ENCODE measurements at places on chromosomes 5 and 9. TPM values are rescaled to one million over a fixed set of nuclear protein-coding genes. Genes with fewer than 3 reads are reported as not detected.
A peak's percentile ranks its signal among the peaks of the same experiment; 100 is the strongest.

DNA sequence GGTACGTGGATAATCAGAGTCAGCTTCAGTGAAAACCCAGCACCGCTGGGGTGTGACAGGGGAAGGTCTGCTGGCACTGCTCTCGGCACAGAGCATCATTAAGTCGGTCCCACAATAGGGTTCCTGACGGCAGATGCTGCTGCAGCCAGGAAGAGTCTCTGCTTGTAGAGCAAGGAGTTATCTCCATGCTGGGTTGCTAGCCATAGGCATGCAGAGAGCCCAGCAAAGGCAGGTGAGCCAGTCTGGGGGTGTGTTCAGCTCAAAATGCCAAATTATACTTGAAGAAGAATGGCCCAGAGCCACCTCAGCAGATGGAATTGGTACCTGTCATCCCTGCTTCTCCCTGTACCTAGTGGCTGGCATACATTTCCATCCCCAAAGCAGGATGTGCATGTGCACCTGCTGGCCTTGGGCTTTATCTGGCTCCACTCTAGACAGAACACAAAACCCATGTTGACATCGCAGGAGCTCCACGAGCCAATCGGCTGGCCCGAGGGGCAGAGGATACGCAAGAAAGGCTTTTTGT lies 100.8 kb downstream of the WDR41 start:
- DNase-seq: no peak

DNA sequence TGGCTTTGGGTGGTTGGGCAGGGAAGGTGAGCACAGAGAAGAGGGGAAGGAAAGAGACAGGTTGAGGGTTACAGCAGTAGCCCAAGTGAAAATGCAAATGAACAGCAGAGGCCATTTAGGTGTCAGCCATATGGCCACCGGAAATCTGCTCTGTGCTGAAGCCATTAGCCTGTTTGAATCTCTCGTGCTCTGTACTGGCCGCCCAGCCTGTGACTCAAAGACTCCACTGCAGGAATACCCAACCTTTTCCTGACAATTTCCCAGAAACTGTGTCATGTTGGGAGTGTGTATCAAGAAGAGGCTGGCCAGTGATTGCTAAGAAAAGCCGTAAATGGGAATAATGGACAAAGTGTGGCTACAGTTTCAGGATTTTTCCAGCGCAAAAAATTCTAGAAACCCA lies 35.9 kb upstream of the RAI14 start:
- no peak for DNase-seq

DNA sequence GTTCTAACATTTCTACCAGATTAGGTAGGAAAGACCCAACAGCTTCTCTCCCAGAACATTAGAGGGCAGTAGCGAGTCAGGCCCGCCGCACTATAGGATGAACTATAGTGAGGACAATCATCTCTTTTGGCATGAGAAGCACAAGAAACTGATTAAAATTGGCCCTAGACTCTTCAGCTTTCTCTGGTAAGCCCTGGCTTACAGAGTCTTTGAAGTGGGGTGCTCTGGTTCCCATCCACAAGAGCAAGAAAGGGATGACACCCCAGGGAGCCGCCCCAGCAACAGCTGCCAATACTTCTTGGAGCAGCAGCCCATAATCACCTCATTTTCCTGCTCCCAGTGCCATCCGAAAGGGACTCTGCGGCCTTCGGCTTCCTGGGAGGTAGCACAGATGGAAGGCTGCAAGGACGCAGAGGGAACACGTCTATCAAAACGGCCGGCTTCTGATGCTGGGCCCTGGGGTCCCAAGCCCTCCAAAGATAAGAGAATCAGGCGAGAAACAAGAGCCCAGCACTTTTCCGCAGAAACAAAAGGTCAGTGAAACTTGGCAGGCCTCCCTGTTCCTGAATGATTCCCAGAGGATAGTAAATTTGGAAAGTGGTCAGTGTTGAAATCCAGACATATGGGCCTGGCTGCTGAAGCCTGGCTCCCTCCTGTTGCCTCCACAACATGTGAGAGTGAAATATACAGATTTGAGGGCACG lies 69.3 kb downstream of the HSD17B3 start:
- DNase-seq: peak; percentile 56

- peak; percentile 49 for DNase-seq
Observed at GRCh38 chr9:78713614-78714405, 416.9 kb downstream of the PSAT1 start.

GRCh38 chr9:33785914-33786313 lies 9.4 kb upstream of the PRSS3 start:
- DNase-seq: peak; percentile 28

DNA sequence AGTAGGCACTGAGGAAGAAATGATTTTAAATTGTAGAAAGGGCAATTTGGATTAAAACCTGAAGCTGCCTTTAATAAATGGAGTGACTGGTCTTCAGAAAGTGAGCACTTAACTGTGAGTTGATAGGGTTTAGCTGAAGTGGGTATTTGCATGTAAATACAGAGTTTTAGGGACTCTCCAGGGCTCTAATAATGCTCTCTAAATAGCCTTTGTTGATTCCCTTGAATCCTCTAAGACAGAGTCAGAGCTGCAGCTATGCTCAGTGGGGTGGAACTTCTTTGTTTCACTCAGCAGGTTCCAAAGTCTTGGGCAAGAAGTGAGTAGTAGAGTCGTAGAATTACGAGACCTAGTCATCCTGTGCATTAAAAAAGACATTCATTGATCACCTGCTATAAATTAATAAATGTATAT lies 21.4 kb downstream of the GLRA1 start:
- no peak for DNase-seq

DNA sequence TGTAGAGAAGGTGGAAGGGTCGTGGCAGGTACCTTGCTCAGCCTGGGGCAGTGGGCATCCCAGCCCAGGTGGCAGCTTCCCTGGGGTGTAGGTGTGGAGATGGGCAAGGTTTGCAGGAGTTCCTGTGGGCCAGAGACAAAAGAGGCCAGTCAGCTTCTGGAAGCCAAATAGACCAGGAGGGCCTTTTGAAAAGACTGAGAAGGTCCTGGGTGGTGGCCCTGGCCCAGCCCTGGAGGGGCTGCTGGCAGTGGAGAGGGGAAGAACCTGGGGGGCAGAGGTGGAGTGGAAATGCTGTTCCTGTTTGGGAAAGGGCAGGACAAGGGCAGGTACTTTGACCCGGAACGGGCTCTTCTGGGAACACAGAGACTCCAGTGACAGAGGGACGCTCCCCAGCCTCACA lies 7.0 kb upstream of the IL3 start:
- DNase-seq: no peak

DNA sequence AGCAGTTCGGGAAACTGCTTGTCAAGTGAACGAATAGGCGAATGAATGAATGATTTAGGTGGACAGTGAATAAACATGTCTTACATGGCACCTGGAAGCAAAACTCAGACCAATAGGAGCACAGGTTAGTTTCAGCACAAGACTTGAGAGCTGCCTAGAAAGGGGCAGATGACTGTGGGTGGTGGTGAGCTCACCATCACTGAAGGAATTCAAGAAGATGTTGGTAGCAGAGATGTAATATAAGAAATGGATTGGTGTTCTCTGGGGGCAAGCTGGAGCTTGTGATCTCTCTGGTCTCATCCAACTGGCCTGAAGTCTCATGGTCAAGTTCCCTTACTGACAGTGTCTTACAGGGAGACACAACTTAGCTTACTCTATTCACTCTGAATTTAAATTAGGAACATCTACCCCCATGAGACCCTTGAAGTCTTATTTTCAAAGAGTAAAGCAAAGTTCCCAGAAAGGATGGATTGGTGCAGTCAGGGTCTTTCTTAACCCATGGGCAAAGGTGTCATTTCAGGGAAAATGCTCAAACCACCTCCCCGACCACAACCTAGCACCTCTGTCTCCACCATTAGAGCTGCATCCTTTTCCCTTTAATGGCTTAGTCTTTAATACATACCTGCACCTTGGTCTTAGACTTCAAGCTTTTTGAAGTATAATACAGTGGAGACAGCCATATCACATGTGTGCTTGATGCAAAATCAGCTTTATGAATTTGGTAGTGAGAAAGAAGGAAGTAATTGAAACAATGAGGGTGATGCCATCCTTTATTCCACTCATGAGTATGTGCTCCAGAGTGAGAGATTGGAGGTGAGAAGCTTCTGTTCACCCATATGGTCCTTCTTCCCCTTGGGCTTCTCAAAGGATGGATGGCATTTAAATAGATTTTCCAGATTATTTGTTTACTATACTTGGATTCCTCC lies 5.1 kb downstream of the LCP2 start:
- no peak for DNase-seq

DNA sequence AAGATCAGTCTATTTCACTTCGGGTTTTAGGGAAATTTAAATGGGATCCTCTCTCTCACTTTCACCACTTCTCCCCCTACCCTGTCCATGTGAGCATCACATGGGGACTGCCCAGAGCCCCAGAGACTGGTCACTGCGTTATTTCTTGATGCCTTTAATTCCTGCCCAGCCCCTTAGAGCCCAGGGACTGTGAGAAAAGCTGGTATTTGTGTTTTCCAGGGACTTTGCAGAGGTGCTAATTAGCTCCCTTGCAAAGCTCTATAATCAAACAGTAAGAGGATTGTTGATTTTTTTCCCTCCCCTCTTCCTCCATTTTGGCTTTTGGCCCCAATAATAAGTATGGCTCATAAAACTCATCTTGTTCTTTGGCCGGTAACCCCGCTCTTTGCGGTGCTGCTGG lies 35.6 kb downstream of the NTRK2 start:
- DNase-seq: no peak

- DNase-seq: no peak
Observed at GRCh38 chr5:2334719-2335118, 416.8 kb downstream of the IRX2 start.

DNA sequence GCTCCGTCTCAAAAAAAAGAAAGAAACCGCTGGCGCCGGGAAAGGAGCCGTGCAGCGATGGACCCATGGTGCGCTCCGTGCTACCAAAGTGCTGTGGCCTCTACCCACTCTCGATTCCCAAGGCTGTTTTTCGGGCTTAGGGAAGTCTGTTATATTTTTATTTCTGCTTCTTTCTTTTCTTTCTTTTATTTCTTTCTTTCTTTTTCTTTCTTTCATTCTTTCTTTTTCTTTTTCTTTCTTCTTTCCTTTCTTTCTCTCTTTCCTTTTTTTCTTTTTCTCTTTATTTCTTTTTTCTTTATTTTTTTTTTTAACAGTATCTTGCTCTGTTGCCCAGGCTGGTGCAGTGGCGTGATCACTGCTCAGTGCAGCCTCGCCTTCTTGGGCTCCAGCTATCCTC lies 87.5 kb downstream of the ANXA2R start:
- DNase-seq: no peak

DNA sequence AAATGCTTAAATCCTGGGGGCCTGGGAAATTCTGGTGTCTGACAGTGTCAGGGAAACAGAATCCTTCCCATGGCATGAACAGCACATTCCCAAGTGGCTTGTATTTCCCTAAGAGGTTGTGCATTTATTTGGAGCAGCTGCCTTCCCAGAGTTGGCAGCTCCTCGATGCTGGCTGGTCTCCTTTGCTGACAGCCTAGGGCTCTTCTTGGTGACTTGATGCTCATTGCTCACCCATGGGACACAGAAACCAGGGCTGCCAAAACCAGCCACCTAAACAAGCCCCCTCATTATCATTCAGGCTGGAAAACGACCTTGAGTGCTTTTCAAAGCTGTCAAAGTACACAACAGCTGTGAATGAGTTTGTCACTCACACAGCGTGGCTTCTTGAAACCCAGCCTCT lies 24.2 kb downstream of the ENHO start:
- no peak for DNase-seq

DNA sequence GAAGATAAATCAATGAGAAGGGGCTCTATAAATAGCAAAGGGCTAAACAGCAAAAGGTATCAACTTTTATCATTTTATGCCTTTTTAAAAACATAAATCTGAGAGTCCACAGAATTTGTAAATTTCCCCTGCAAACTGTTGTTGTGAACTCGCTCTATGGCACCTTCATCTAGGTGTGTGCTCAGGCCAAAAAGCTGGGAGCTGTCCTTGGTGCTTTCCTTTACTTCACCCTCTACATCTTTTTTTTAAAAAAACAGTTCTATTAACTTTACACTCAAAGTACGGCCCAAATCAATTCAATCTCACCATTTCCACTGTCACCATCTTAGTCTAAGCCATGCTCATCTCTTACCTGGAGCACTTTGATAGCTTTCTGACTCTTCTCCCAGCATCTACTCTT lies 108.2 kb upstream of the GPR151 start:
- DNase-seq: no peak

The MRPL36 gene
- 85.9 TPM for total RNA-seq

The PCDHGA12 gene
- total RNA-seq: 9.7 TPM

The WNT8A gene
- not detected for total RNA-seq

The KIAA1958 gene
- 1.8 TPM for total RNA-seq

The WHRN gene
- 0.28 TPM for total RNA-seq

The INIP gene
- total RNA-seq: 23.3 TPM

The PCDHA9 gene
- under 0.01 TPM for total RNA-seq

The ROR2 gene
- 2.2 TPM for total RNA-seq

The CARTPT gene
- total RNA-seq: not detected

The GLRA1 gene
- total RNA-seq: not detected

The PCDHB2 gene
- 0.36 TPM for total RNA-seq
